ENCODE measurements at places on chromosomes 7 and 10.
A peak's percentile ranks its signal among the peaks of the same experiment; 100 is the strongest.

- DNase-seq = no peak
These were observed 247.7 kb downstream of the PRKG1 start for GRCh38 chr10:51321980-51322379.

- no peak for DNase-seq
These were observed 121.6 kb upstream of the SDK1 start for GRCh38 chr7:3179456-3179855.

DNA sequence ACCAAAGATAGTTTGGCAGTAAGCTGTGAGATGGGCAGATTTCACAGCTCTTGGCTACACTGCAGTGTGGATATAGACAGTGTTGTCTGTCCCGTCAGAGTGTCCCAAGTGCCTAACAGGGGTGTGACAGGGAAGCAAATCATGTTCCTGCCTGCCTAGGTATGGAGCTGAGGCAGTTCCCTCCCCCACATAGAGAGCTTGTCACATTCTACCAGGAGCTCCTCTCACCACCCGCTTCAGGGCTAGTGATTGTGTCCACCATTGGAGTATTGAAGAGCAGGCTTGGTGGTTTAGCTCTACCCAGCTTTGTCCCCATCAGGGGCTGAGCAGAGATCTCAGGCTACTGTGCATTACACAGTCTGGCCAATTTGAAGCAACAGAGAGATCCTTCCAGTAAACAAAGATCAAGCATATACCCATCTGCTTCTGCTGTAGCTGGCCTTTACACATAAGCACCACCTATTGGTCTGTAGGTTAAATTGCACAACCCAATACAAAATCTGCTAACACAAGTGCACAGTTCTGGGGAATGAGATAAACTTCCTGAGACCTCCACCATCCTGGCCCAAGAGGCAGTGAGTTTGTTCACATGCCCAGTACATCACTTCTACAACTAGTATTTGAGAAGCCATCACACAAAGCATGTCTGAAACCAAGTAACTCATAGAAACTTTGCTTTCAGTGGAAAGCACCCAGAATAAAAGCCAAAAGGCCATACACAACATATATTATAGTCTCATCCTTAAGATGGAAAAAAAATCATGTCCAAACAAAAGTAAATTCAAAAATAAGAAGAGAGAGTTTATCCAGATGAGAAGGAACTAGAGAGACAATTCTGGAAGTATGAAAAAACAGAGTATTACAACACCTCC is 67.3 kb downstream of the GLCCI1 start:
- DNase-seq = no peak

DNA sequence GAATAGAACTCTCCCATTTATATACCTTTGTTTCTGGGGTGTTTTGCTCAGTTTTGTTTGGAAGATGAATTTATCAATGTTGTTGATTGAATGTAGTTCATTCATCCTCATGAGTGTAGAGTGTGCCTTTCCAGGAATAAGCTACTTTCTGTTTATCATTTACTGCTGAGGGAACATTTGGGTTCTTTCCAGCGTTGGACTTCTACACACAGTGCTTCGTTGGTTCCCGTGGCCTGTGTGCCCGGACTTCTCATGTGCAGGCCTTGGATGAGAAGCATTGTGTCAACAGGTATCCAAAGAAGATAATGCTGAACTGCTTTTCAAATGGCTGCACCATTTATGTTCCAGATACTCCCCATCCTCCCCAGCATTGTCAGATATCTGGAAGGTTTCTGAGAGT is 107.6 kb upstream of the TNS3 start:
- no peak for DNase-seq

DNA sequence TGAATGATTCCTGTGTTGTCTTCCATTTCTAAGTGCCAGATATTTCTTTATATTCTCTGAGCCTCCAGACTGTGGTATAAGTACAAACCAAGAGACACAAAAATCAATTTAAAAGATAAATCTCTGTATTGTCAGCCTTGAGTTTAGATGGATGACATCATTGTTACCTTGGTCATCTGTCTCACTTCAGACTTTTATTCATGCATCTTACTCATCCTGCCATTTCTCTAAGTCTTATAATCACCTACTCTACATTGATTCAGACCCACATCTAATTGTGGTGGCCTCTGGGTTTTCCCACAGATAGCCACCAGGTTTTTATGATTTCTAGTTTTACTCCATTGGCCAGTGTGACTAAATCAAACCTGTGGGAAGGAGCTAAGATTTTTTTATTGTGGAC is 26.8 kb upstream of the HDAC9 start:
- DNase-seq = no peak

- peak; percentile 2 for DNase-seq
These were observed 83.7 kb downstream of the SLC16A9 start for GRCh38 chr10:59625721-59626522.

- DNase-seq = no peak
These were observed 62.4 kb upstream of the C10orf90 start for GRCh38 chr10:126732868-126733267.

DNA sequence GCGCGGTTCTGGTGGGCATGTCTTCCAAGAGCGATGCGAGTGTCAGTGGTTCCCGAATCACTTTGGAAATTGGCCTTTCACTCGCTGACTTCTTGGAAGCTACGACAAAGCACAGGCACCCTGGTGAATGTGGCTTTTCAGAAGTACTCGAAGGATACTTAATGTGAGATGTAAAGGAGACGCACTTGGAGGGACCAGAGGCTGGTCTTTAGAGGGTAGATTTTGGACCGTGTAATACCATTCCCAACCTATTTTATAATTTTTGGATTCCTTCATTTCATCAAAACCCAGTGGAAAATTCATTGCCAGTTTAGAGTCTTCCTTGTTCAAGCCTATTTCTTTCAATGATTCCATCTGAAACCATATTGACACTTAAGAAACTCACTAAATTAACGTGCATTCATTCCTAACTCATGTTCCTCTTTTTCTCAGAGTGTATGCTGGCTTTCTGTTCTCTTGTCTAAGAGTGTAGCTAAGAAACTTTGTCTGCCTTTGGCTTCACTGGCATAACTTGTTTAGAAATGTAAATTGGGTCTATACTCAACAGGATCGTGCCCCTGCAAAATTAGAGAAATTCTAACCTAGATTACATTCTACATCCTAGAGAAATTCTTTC is 645 bp upstream of the COPG2 start:
- no peak for DNase-seq

DNA sequence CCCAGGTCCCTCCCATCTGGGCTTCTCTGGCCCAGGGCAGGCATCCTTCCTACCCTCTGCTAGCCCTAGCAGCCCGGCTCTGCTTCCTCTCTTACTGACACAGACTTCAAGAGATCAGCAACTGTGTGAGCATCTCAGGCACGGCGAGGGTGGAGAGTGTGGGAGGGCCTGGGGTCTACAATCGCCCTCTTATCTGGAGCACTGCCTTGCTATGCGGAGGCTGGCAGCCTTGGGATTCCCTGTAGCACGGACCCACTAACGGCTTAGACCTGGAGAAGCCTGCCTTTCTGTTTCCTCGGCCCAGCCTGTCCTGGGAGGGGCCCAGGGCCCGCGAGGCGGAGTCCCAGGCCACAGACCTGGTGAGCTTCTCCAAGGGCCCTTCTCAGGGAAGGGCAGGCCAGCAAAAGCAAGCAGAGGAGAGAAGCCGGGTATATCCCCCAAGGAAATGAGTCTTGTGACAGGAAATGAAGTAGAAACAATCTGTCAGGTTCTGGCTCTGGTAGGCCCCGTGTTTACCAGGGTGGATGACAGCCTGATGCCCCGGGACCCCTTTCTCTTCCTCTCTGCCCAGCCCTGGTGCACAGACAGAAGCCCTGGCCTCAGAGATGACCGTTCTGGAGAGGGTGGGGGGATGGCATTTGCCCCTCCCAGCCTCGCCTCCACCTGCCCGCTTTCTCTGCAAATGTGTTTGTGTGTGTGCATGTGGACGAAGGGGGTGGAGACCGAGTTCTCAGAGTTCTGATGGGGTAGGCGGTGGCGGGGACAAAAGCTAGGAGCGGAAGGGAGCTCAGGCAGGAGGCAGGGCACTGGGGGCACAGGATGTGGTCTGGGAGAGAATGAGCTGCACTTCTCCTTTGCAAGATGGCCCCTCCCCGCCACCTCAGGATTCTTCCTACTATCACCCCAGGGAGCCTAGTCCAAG is 2.5 kb downstream of the LRCH4 start:
- no peak for DNase-seq

DNA sequence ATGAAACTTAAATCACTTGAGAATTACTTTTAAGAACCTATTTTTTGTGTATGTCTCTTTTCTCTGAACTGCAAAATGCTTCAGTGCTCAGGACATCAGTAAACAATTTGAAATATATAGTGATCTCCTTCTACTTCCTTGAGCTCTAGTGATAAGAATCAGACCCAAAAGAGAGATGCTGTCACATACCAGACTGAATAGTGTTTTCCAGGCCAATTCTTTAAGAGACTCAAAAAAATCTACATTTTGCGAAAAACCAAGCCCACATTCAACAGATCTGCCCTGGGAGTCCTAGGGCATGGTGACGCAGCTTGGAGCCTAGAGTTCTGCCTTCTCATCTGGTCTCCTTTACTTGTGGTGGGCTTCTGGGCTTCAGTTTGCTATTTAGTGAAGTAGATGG is 72.1 kb upstream of the SLC13A1 start:
- no peak for DNase-seq

DNA sequence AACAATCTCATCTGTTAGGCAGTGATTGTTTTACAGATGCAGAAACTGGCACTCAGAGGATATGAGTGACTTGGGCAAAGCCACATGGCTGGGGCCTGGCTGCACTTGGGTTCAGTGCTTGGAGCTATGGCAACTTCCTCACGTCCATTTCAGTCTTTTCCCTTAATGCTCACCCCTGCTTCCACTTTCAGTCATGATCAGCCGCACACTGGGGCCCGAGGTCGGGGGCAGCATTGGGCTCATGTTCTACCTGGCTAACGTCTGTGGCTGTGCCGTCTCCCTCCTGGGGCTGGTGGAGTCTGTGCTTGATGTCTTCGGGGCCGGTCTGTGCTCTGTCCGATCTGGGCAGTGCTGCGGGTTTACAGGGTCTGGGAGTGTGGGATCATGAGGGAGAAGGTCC is 3.0 kb downstream of the SLC12A9 start:
- no peak for DNase-seq

GRCh38 chr10:31390804-31391203 is 71.8 kb downstream of the ZEB1 start:
- DNase-seq = no peak

DNA sequence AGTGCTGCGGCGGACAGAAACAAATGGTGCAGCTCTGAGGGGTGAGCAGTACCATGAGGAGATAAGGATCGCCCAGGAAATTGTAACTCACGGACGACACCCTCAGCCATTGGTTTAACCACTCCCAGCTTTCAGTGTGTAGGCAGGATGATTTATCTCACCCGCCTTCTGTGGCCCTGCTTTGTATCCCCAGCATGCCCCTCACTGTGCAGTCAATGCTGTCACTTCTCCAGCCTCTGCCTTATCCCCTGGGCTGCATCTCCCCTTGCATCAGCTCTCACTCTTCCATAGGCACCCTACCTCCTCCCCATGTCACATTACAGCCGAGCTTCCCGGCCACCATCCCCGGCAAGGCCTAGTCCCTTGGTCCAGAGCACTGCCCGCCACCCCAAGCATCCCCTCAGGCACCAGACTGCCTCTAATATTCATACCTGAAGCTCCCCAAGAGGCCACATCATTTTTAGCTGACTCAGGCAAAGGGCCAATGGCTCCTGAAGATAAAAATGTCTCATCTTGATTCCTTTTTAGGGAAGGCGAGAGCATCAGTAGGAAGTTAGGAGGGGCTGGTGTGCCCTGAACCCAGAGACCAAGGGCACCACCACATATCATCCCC is 77.1 kb downstream of the CARD11 start:
- no peak for DNase-seq

DNA sequence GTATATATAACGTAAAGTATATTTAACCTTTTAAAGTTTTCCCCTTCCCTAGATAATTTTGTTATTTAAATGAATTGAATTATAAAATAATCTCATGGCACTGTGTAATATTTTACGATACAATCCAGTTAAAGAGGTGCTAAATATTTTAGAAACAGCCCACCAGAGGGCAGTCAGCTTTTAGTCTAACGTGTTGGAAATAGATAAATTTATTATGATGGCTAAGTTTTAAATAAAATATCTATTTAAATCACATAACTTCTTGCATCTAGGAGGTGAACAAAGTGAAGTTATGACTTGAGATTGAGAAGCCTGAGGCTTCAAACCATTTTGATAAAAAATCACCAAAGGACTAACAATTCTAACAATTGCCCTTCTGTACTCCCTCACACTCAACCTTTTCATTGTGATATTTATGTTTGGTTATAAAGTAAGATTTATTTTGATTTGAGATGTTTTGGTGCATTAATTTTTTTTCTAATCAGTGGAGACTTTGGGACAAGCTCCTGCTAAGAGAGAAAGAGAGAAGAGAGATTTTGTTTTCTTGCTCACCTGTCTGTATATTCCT is 171.5 kb upstream of the SP4 start:
- DNase-seq = no peak

DNA sequence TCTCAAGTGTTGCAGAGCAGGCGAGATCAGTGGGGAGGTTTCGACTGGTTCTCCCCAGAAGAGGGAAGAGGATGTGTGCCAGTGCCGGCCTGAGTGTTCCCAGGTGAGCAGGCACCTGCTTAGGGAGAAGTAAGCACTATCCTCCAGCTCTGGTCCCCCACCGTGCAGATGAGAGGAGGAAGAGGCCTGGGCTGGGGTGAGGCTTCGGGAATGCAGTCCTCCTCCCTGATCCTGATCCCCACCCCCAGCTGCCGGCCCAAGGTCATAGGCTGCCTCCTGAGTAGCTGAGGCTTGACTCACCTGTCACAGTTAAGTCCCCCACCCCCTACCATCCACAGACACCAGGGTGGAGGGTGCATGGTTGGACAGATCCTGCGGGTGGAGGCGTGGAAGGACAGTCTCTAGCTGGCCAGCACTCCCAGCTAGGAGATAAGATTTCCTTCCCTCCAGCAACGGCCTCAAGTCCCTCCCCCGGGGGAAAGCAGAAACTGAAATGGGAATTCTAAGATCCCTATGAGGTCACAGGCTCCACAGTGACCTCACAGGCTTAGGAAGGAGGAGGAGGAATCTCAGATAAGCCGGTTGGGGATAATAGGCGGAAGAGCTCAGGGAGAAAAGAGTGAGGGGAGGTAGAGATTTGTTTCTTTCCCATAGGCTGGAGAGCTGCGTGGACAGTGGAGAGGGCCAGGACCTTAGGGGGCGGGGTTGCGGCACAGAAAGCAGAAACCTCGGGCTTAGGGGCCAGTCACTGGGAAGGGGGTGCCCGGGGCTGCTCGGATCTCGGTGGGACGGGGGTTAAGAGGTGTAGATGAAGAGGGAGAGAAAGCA is 1.0 kb downstream of the LRCH4 start:
- DNase-seq = no peak

DNA sequence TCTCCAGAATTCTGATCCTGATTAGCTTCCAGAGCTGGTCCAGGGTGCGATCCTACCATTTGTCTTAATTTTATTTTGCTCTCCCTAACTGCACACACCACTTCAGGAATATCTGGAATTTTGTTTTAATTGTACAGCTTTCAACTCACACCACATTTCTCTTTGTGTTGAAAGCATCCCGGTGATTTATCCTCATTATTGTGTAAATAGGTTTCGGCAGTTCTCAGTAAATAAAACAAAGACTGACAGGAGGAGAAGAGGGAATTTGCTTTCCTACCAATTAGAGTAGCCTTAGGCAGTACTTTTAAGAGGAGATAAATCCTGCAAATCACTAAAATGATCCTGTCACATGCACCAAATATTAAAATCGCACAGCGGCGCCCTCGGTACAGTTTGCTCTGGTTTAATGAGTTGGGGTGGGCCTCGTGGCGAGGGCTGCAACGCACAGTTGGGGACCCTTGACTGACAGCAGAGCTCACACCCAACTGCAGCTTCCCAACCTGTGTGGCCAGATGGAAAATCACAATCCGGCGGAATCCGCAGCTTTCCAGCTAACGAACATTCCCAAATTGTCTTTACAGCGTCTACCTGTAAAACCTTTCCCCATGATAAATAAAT is 62.6 kb downstream of the EBF3 start:
- no peak for DNase-seq

- no peak for DNase-seq
These were observed 47.4 kb upstream of the CAMK2B start for GRCh38 chr7:44372560-44373417.
